ENCODE measurements at places on chromosomes 16 and 17.

- peak; percentile 80 for DNase-seq
These were observed 21.1 kb downstream of the MINK1 start for GRCh38 chr17:4854111-4854681.

GRCh38 chr16:79434771-79435170 is 165.8 kb downstream of the MAF start:
- DNase-seq = no peak

DNA sequence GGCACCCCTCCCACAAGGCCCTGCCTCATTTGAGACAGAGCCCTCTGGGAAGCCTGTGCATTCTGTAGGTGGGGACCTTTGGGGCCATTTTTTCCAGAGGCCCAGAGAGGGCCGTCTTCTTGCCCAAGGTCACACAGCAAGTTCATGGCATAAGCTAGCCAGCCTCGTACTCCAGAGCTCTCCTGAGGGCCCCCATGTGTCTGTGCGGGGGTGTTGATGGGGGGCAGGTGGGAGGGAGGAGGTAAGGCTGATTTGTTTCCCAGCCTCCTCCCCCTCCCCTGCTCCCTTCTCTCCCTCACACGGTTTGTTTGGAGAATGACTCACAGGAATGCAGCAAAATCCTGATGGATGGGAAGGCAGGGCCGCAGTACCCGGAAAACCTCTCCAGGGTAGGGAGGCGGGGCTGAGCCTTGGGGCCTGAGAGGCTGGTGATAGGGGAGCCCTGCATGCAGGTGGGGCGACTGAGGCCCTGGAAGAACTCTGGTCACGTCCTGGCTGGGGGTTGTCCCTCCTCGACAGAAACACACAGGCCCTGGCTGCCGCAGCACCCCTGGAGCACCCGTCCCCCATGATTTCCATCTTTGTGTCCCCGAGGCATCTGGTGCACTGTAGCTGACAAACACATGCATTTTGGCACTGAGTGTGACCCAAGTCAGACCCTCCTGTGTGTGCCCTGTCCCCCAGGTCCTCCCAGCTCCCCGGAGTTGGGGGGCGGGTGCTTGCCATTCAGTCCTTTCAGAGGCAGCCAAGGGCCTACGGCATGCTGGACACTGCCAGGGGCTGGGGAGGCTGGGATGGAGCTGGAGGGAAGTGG is 29.7 kb downstream of the RAI1 start:
- DNase-seq = peak; percentile 85

DNA sequence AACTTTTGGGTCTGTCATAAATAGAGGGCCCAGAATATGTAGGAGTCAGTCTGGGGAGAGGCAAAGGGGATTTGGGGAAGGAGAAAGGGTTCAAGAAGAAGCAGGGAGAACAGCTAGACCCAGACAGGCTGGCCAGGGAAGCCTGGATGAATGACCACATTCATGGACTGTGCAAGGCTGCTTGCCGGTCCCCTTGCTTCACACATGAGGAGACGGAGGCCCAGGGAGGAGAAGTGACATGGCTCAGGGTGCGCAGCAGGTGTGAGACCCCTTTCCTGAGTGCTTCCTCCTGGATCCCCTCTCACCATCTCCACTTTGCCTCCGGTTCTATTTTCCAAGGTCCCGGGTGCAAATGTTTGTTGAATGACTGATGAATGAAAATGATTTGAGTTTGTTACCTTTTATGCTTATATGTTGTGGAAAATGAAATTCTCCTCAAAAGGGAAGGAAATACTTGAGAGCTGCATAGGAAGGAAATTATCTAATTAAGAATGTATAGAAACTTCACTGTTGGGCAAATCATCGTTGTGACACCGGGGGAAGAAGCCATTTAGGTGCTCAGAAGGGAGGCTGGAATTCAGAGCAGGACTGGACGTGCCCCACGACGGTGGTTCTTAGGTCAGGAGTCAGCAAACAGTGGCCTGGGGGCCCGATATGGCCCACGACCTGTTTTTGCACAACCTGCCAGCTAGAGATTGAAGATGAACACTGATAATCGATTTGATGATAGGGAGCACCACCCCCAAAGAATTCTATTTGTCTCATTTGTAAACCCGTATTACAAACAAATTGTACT is 559 bp downstream of the ITGAM start:
- DNase-seq = no peak

DNA sequence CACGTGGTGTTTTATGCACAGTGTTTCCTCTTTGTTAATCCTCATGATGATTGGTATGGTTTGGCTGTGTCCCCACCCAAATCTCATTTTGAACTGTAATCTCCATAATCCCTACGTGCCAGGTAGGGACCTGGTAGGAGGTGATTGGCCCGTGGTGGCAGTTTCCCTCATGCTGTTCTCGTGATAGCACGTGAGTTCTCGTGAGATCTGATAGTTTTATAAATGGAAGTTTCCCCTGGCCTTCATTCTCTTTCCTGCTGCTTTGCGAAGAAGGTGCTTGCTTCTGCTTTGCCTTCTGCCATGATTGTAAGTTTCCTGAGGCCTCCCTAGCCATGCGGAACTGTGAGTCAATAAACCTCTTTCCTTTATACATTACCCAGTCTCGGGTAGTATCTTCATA is 115.8 kb downstream of the WWOX start:
- DNase-seq = no peak

DNA sequence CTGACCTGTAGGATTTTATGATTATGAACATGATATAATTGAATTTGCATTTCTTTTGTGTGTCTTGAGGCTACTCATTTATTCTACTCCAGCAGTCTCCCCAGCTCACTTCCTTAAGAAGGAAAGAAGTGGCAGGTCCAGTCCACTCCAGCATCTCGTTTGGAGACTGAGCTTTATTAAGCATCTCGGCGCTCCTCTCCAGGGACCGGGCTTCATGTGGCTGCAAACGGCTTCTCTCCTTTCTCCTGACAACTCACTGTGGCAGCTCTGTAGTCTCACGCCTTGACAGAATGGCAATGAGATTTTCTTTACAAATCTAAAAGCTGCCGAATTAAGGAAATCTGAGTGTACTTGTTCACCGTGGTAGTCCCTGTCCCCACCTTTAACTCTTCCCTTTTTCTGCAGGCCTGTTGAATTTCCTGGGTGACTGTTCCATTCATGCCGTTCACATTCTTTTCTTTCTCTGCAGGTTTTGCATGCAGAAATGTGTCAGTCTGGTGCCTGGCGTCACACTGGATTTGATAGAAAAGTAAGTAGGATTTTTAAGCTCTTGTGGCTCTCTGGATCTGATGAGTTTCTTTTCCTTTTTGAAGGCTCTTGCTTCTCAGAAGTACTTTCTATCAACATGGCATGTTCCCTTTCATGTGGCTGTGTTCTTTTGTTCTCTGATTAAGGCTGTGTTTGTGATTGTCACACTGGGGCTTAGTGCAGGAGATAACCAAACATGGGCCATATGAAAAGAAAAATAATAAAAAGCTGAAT is 200.5 kb upstream of the CHMP6 start:
- no peak for DNase-seq

GRCh38 chr17:77670173-77670572 is 288.3 kb upstream of the TNRC6C start:
- DNase-seq = no peak

GRCh38 chr17:73690676-73691075 is 46.4 kb upstream of the SDK2 start:
- DNase-seq = peak; percentile 43

DNA sequence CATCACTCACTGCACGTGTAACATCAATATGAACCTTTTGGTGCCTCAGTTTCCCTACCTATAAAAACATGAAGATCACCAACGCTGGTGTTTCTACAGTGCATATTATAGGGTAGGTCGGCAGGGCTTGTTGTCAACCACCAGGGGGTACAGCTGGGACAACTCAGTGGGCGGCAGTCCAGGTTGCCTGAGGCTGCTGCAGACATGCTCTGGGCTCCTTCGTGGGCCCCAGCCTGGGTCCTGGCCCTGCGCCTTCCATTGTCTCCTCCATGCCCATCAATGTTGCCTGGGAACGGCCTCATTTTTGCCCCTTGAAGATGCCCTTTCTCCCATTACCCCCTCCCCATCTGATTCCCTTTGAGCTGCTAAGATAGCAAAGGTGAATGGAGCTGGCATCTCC is 89.8 kb downstream of the GSG1L start:
- DNase-seq = peak; percentile 24

DNA sequence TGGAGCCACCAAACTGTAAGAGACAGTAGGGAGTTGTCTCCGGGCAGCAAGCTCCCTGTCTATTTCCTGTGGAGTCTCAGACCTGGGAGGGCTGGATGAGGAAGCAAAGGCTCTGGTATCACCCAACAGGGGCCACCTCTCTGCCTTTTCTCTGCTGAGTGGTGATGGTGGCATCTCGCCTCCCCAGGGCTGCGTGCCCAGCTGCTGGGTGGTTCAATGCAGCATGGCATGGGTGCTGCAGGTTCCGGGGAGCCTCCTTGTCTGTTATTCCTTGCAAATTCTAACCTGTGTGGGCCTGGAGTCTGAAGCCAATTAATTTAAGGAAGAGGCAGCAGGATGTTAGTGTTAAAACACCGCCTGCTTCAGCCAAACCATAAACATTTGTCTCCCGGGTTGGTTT is 78.2 kb downstream of the CCDC182 start:
- no peak for DNase-seq

- no peak for DNase-seq
These were observed 25.8 kb downstream of the WSB1 start for GRCh38 chr17:27319541-27320221.

DNA sequence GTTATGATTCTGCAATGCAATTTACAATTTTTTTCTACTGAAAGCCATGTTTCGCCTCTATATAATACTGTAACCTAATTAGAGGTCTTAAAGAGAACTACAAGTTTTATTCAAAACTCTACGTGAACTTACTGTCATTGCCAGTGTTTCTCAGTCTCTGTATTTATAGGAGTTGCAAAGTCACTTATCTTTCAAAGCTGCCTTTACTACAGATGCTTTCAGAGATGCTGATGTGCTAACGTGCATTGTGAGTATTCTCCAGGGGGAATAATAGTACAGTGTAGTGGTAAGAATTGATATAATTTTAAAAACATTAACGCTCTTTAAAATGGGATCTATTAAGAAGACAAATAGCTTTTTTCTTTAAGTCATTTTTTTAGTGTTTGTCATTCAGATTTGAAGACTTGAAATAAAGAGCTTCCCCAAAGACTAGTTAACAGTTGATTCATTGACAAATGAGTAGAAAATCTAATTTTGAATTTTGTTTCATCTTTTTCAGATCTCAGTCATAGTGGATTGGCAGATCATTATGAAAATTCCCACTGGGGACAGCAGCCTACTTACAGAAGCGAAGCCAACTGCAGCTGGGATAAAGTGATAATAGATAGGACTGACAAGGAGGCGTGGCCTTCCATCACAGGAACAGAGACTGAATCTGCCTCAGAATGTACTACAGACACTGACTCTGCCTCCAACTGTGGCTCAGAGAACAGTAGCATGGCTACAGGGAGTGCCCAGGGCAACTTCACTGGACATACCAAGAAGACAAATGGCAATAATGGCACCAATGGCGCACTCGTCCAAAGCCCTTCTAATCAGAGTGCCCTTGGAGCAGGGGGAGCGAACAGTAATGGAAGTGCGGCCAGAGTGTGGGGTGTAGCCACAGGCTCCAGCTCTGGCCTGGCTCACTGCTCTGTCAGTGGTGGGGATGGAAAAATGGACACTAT is 79.9 kb downstream of the TMC6 start:
- DNase-seq = no peak

DNA sequence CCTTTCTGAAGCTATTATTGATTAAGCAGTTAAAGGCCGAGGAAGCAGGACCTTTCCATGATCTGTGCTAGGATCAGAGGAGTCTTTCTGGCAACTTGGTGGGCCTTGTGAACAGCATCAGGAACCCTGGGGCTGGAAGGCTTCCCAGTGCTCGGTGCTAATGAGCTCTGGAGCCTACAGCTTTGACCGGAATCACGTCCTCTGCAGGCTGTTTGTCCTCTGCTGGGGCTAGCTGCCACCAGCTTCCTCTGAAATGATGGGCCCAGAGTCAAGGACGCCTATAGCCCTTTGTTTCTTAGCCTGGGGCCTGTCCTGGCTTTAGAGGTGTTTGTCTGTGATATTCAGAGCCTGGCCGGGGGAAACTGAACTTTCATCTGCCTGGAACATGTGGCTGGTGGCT is 111.6 kb downstream of the SHISA9 start:
- DNase-seq = peak; percentile 23

GRCh38 chr17:82376042-82376730 is 4.6 kb downstream of the UTS2R start:
- no peak for DNase-seq

DNA sequence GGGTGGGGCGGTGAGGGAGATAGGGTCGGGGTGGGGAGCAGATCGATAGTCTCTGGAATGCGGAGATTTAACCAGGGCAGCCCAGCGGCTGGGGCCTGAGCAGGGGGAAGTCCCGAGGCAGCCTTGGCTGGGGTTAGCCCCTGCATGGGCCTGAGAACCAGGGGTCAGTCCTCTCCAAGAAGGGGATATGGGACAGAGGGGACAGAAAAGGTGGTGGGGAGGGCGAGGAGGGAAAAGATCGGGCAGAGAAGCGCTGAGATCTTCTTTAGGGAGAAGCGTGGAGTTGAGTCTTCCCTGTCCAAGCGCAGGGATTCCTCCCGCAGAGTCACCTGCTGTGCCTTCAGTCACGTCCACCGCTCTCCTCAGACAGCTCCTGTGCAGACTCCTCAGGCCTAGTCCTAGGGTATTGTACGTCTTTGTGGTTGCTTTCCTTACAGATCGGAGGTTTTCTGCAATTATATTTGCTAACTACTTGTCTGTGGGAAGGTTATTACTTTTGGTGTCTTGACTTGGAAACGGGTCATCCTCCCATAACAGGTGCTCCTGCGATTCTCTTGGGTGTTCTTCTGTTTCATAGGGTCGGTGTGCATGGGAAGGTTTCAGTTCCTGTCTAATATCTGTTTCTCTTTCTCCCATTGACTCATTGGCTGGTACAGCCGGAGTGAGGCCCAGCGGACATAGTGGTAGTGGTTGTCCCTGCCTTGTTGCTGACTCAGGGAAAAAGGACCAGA is 952 bp downstream of the CD300A start:
- DNase-seq = no peak

- no peak for DNase-seq
These were observed 53.2 kb upstream of the ZNF750 start for GRCh38 chr17:82892899-82893565.

- DNase-seq = no peak
These were observed 38.6 kb downstream of the CREBBP start for GRCh38 chr16:3841729-3842508.

DNA sequence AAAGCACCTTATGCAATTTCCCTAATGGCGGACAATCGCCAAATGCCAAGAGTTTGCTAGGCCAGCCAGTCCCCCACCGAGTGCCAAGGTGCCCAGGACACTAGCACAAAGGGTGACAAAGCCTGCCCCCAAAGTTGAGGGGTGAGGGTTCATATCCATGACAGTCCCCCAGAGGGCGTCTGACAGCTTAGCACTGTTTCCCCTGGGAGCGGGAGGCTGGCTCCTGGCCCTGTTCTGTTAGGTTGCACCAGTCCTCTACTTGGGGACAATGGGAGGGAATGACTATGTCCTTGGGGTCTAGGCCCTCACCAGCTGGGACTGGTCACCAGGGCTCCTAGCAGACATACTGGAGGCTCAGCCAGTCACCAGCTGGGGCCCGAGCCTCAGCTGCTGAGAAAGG is 66.9 kb downstream of the MYO18A start:
- DNase-seq = no peak

GRCh38 chr17:8189041-8189710 is 804 bp downstream of the BORCS6 start:
- peak; percentile 35 for DNase-seq

Data from ELF-1 (cell line).